ENCODE measurements at places on chromosomes 3 and 15. TPM values are rescaled to one million over a fixed set of nuclear protein-coding genes. Genes with fewer than 3 reads are reported as not detected.

The PBRM1 gene
- 65.2 TPM for total RNA-seq

The WWTR1 gene
- total RNA-seq = 1.0 TPM

The DNAH12 gene
- not detected for total RNA-seq

The RETNLB gene
- total RNA-seq = not detected

- no peak for DNase-seq
These were observed 2.7 kb upstream of the LMAN1L start for GRCh38 chr15:74809956-74810355.

DNA sequence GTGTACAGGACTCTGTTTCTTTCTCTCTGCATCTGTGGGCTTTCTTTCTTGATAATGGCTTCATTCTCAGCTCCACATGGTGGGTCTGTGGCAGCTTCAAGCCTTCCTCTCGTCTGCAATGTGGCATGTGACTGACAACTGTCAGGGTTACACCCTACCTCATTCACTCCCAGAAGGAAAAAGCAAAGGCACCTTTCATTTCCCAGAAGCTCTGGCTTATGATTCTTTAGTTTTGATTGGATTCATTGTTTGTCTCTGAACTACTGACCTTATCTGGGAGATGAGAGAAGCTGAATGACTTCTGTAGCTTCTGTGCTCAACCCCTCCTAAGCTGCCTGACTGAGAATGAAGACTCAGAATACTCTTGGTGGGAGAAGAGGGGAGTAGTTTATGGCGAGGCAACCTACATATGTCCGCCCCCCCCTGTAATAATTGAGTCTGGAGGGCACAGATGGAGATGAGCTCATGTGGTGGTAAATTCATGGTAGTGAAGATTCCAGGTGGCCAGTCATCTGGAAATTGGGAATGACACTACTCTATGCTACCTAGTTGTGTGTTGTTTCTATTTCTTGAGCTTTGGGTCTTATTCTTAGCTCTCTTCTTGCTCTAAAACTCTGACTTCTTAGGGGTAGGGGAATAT lies 38.4 kb downstream of the KCNAB1 start:
- no peak for DNase-seq

DNA sequence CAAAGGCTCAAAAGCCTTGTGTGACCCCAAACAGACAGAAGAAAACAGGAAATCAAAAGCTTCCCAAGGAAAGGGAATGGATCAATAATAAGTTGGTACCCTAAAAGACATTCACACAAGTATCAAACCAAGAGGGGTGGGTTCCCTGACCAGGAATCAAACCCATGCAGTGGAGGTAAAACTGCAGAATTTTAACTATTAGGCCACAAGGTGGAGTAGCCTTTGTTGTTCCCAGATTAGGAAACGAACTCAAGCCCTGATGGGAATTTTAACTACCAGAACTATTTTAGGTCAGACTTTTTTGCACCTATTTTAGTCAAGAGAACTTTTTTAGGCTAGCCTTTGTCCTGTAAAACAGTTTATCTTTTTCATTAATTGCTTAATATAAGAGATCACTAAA lies 31.4 kb downstream of the SETMAR start:
- no peak for DNase-seq

- DNase-seq = no peak
These were observed 1.2 kb downstream of the CLSTN2 start for GRCh38 chr3:139935866-139936817.

DNA sequence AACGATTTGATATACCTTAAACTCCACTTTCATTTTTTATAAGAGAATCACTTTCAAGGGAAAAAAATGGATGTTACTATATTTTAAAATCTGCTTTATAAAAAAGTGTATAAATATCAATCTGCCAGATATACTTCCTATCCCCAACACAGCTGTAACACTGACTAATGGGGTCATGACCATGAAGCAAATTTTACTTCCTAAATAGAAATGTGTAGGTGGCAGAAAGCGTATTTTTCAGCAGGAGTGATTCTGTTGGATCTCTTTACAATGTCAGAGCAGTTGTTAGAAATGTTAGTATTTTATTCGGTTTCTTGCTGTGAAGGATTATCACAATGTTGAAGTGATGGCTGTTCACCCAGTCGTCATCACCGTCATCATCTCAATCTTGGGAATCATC lies 5.5 kb upstream of the C15orf40 start:
- DNase-seq = no peak

- no peak for DNase-seq
These were observed 202.3 kb downstream of the CADPS start for GRCh38 chr3:62672988-62673313.

DNA sequence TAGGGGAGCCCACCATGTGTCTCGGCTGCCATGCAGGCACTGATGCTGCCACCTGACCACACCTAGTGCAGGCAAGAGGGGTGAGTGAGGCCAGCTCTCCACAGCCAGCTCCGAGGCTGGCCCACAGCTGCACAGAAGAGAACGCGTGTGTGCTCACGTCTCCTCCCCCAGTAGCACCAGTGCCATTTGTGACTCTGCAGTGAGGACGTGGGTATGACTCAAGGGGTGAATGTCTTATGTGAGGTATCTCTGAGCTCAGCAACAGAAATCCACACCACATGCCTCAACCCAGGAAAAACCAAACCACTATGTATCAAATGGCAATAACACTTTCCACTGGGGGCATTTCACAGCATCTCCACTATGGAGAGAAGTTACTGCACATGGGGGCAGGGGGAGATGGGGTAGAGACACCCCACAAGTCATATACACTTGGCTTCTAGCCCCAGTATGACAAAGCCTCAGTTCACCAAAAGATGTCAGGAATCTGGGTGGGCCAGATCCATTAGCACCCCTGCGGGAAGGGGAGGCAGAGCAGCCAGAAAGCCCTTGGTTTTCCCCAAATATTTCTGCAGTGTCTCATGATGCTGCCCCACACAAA lies 87.6 kb downstream of the LRIG1 start:
- no peak for DNase-seq

The IQCH gene
- 0.53 TPM for total RNA-seq

The RPS17 gene
- total RNA-seq = 3,578 TPM

DNA sequence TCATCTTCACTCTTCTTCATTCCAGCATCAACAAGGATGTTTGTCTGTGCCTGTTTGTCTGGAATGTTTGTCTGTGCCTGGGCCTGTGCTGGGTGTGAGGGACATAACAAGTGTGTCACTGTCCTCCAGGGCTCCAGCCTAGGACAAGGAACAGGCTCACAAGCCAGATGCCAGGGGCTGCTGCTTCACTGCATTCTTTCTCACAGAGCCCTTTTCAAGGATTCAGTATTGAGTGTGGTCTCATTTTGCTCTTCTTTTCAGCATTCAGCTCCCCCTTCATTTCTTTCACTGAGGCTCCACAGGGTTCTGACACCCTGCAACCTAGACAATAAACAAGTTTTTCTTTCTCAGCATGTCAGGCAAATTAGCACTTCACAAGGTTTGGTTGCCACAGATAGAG lies 43.6 kb upstream of the KY start:
- no peak for DNase-seq

GRCh38 chr15:49248291-49248690 lies 78.2 kb downstream of the GALK2 start:
- no peak for DNase-seq

The XCR1 gene
- total RNA-seq = not detected

DNA sequence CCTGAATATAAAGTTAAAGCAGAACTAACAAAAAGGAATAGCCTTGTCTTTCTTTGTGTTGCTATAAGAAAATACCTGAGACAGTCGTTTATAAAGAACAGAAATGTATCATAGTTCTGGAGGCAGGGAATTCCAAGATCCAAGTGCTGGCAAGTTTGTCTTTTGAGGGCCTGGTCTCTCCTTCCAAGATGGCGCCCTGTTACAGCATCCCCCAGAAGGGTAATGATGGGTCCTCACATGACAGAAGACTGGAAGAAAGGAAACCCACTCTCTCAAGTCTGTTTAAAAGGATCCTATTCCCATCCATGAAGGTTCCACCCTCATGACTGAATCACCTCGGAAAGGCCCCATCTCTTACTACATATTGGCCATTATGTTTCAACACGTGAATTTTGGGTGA lies 435.1 kb downstream of the MAGI1 start:
- DNase-seq = no peak

DNA sequence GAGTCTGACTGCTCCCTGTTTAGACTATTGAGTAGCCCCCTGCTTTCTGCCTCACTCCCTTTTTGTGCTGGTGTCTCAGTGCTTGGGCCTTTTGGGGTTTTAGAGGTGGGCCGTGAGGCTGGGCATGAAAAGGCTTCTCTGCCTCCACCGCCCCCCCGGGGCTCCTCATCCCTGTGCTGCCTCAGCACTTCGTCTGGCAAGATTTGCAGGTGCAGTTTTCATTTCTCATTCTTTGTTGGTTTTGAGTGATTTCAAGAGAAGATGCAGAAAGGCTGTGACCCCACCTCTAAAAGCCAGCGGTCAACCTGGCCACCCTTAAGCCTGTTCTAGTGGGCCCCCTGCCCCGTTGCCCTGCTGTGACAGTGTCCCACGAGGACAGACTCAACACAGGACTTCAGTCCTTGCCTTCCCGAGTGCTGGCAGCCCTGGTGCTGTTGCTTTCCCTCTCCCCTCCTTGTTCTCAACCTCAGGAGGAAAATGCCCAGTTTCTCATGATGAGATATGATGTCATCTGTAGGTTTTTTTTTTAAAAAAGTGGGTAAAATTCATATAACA lies 38.0 kb downstream of the APBA2 start:
- no peak for DNase-seq

The OR5K2 gene
- not detected for total RNA-seq

GRCh38 chr15:56358604-56359003 lies 6.6 kb upstream of the TEX9 start:
- DNase-seq = no peak

- no peak for DNase-seq
These were observed 9.6 kb upstream of the RASA2 start for GRCh38 chr3:141477224-141477623.

DNA sequence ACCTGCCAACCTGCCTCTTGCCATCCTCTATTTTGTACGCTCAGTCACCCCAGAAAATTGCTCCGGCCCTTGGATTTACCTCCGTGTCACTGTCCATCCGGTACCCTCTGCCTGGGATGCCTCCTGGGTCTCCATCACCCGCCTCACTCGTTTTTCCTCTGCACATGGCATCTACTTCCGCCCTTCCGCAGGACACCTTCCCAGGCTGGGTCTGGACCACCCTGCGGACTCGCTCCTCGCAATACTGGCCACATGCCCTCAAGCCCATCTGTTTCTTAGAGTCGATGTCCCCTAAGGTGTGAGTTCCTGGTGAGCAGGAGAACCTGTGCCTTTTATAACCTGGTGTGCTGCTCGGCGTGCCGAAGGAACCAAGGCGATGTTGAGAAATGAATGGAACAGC lies 58.5 kb downstream of the APBA2 start:
- DNase-seq = no peak

DNA sequence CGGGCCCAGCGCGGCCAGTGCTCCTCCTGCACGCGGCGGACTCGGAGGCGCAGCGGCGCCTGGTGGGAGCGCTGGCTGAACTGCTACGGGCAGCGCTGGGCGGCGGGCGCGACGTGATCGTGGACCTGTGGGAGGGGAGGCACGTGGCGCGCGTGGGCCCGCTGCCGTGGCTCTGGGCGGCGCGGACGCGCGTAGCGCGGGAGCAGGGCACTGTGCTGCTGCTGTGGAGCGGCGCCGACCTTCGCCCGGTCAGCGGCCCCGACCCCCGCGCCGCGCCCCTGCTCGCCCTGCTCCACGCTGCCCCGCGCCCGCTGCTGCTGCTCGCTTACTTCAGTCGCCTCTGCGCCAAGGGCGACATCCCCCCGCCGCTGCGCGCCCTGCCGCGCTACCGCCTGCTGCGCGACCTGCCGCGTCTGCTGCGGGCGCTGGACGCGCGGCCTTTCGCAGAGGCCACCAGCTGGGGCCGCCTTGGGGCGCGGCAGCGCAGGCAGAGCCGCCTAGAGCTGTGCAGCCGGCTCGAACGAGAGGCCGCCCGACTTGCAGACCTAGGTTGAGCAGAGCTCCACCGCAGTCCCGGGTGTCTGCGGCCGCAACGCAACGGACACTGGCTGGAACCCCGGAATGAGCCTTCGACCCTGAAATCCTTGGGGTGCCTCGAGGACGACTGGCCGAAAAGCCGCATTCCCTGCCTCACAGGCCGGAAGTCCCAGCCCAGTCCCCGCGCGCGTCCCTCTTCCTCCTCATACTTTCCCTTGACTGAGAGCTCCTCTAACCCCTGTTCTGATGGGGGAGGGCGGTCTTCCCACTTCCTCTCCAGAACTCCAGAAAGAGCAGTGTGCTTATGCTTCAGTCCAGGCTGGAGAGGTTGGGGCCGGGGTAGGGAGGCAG lies 1.4 kb upstream of the IL17RC start:
- no peak for DNase-seq

The FBLN2 gene
- total RNA-seq = 0.63 TPM

DNA sequence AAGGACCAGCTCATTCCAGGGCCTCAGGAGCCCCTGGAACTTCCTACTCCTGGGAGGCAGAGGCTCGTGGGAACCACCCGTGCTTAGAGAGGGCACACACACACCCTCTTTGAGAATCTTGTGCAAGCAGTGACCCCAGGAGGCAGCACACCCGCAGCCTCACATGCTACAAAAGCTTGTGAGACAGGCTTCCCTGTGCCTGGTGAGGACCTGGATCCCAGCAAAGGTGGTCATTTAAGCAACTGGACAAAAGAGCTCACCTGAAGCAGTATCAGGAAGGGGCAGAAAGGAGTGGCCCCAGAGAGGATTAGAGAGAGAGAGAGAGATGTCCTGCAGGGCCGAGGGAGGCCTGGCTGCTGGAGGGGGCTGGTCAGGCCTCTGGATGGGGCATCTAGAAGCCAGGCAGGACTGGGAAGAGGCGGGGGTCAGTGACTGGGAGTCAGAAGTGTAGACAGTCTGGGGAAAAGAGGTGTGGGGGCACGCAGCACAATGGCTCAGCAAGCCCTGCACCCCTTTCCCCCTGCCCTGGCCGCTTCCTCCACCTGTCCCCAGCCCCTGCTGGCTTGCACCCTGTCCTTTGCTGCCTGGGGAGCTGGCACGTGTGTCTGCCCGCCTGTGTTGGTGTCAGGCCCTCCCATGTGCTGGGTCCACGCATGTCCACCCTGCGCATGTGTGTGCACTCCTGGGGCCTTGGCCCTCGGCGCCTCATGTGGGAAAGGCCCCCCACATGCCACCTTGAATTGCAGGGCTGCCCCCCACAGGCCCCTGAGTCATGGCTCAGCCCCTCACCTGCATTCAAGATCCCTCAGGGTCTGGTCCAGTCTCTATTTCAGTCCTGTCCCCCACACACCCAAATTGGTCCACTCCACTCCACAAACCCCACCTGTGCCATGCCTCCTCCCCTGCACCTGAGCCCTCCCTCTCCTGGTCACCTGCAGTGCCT lies 36.9 kb downstream of the TSPAN3 start:
- DNase-seq = no peak

DNA sequence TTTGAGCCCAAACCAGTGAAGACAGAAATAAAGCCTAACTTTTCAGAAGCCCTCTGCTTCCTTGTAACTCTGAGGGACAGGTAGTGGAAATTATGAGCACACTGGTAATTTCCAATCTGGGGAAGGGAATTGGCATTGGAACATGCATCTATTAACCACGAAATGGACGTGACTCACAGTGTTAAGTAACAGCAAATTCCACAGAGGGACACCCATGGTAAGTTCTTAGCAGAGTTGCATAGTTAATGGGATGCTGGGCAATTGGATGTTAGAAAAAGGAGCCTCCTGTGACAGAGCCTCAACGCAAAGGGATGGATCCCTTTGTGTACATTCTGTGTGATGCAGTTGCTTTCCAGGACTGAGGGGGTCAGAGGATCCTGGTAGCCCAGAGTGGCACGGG lies 168.6 kb downstream of the SEMA6D start:
- DNase-seq = no peak

Measured in activated T-cell treated with anti-CD3 and anti-CD28 coated beads, Interleukin-2, amount 50 U/mL, for 4 hours (primary cell).